Substantia nigra (tissue), 51 donors: ENCODE measurements at places on chromosomes 5 and 9.

DNA sequence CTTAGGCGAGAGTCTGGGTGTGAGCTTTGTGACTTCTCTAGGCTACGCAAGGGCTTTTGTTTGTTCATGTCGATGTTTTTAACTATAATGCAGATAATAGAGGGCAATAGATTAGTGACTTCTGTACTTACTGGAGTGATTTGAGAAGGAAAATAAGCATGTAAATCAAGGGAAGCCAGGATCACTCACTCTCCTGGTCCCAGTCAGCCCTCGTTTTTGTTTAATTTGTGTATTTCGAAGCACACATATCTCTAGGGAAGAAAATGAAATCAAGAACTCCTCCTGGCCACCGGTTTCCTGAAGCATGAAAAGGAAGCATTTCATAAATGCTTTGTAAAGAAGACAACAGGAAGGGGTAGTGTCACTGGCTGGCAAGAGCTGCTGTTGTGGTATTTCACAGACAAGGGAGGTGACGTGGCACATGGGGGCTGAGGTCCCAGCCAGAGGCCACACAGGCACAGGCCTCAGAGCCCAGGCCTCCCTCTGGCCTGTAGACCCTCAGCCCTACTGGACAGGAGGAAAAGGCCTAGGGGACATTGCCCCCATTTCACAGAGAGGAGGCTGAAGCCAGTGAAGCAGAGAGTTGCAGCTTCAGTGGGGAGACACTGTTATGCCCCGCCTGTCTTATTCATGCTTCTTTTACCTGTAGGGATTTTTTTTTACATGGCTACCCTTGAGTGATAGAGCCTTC lies 34.1 kb downstream of the IRF1 start:
- no peak for DNase-seq

DNA sequence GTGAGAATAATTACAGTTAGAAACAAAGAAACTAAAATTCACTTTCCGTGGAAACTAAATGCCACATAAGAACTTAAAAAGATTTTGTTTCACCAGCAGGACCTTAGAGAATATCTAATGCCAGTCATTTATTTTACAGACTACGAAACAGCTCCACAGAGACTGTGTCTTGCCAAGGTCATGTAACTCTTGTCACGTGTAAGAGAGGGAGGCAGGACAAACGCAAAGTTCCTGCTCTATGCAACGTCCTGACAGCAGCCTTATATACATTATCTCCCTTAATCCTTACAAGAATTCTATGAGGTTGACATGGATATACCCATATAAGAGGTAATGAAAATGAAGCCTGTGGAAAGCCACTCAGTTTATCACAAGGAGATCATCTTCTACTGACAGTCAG lies 39.4 kb downstream of the CTNNAL1 start:
- no peak for DNase-seq

GRCh38 chr5:172793577-172794488 lies 22.8 kb upstream of the DUSP1 start:
- DNase-seq, result no peak

- no peak for DNase-seq
Observed at GRCh38 chr5:6494939-6495338, 46.3 kb downstream of the UBE2QL1 start.

- no peak for DNase-seq
Observed at GRCh38 chr5:59656351-59657254, 236.9 kb downstream of the PDE4D start.

DNA sequence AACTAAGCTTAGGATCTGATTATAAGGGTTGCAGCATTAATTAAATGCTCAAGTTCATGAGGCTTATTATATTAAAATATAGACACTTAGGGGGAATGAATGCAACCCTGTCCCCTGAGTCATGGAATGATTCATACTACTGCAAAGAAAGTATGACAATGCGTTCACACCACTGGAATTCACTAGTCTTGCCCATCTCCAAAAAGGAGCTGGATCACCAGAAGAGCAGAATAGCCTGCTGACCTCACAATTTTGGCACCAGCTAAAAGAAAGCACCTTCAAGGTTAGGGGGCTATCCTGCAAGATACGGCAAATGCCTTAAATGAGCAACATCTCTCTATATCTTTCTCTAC lies 32.0 kb upstream of the TMED7 start:
- no peak for DNase-seq

DNA sequence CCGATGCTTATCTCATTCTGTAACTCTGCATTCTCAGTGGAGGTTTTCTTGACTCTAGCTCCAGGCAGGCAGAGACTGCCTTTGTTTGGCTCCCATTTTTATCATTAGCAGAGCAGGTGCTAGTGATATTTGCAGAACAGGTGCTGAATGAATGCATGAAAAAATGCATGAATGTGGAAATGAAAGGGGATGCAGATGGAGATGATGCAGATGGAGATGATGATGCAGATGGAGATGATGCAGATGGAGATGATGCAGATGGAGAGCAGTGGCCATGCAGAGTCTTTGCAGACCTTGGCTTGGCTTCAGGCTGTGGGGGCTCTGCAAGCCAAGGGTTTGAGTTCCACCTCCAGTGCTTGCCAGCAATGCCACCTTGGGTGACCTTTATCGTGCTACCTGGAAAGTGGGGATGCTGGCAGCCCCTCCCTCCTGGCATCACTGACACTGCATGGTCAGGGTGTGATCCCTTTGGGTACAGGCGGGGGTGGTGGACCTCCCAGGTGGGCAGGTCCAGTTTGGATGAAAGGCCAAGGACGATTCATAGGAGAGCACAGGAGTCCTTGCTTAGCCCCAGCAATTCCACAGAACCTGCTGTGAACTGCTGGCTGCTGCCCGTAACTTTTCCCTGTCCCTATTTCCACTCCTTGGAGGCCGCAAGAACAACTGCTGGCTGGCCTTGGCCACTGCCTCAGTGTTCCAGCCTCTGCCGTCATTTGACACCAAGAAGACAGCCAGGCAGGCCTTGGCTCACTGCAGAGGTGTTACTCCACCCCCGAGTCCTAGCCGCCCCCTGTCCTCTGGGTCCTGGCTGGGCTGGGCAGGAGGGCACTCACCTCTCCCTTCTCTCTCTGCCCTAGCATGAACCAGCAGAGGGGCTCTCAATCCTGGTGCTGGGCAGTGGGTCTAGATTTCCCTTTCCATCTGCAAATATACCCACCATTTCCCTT lies 33.0 kb downstream of the ERGIC1 start:
- peak; percentile 43 for DNase-seq

GRCh38 chr9:116928884-116929283 lies 241.8 kb downstream of the TRIM32 start:
- no peak for DNase-seq

DNA sequence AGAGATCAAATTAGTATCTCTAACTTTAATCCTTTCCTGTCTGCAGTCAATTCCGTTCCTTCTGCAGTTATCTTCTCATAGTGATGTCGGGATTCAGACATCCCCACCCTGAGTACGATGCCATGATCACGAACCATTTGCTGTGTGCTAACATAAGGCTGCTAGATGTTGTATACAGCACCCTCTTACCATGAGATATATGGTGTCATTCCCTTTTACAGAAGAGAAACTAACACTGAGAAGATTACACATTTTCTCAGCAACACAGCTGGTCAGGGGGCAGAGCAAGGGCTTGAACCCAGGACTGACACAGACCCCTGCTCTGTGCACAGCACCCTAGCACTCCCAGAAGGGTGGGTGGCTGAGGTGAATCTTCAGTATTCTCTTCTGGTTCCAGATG lies 46.9 kb upstream of the HSD17B4 start:
- DNase-seq, result no peak

GRCh38 chr9:98256756-98257155 lies 1.3 kb upstream of the TBC1D2 start:
- DNase-seq, result no peak

- DNase-seq, result no peak
Observed at GRCh38 chr5:165805756-165806155, 2300.3 kb downstream of the MAT2B start.

DNA sequence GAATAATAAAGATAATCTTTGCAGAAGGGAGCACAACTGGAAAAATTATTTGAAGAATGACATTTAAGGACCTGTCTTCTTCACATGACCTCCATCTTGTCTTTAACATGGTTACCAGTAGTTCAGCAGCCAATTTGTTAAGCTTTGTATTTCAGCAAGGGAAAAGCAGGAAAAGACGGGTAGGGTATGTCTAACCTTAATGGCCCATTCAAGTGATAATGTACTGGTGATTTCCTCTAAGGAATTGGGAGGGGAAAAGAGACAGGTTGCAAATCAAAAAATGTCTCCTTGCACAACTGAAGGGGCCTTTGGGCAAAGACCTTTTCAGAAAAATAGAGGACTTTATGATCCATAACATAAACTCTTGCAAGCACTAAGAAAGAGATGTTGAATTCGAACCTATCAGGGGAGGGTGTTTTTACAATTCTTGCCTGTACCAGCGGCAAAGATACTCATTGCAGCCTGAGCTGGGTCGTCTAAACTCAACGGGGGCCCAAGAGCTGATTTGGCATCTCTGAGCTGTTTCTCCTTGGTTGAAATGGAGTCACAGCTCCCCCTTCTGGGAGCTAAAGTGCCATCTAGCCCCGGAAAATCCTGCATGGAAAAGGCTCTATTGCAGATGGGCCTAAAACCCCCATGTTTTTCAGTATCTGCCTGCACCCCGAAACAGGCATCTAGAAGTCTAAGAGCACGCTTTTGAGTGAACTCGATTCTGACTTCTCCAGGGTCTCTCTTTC lies 3.8 kb downstream of the BRINP1 start:
- no peak for DNase-seq

DNA sequence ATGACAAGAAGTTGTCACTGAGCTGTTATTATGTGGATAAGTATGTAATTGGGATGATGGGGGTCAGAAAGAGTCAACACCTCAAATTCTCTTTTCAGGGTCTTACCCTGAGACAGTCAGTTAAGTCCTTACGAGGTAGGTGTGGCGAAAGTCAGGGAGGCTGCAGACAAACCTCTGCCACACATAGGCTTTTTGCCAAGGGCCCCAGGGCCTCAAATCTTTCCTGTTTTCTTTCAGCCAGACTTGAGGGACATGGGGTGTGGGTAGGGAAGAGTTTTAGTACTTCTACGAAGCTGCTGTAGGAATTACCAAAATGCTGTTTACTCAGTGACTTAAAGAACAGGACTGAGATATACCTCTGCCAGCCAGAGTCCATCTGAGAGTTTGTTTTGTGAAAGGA lies 13.8 kb downstream of the OR2S2 start:
- DNase-seq, result no peak

- no peak for DNase-seq
Observed at GRCh38 chr5:143010351-143010750, 240.2 kb downstream of the ARHGAP26 start.

GRCh38 chr9:68678430-68678829 lies 26.6 kb upstream of the PIP5K1B start:
- DNase-seq, result no peak

DNA sequence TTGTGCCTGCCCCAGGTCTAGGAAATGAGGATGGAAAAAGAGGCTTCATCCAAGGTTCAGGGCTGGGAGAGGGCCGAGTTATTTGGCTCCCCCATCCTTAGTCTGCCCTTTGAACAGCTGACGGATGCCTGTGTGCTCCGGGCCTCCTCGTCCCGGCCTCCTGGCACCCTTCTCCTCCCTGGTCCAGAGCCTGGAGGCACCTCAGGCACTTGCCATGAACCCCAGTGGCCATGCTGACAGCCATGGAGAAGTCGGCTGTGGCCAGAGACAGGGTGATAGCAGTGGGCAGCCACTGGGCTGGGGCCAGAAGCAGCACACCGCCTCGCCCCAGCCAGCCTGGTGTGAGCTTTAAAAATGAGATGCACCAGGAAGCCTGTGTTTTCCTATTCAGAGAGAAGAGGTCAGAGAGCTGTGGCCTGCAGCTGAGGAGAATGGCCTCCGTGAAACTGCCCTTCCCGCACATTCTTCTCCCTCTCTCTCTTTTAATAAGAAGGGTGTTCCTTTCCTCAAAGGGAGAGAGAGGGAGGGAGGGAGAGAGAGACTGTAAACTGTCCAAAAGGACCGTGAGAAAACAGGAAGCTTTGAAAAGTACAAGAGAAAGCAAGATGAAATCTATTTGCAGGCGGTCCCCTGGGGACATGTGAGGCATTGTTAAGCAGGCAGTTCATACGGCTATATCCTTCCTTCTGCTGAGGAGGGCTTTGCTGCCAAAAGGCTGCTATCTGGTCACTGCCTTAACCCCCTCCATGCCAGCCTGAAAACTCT lies 55.3 kb downstream of the ZNF366 start:
- no peak for DNase-seq

GRCh38 chr5:82735160-82735789 lies 341.9 kb downstream of the TMEM167A start:
- DNase-seq, result no peak

DNA sequence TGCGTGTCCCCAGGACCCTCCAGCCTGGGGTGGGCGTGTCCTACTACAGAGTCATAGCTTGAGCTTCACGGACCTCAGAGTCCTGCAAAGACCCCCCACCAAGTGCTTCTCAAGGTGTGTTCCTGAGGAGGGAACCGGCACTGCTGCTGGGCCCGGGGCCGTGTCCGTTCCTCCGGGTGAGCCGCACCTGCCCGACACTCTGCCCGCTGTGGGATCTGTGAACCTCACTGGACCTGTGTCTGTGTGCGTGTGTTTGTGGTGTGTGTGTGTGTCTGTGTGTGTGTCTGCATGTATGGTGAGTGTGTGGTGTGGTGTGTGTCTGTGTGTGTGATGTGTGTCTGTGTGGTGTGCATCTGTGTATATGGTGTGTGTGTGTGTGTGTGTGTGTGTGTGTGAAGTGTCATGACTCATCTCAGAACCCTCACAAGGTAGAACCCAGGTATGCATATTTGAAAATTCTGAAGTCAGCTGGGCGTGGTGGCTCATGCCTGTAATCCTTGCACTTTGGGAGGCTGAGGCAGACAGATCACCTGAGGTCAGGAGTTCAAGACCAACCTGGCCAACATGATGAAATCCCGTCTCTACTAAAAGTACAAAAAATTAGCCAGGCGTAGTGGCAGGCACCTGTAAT lies 40.9 kb upstream of the RXRA start:
- no peak for DNase-seq

DNA sequence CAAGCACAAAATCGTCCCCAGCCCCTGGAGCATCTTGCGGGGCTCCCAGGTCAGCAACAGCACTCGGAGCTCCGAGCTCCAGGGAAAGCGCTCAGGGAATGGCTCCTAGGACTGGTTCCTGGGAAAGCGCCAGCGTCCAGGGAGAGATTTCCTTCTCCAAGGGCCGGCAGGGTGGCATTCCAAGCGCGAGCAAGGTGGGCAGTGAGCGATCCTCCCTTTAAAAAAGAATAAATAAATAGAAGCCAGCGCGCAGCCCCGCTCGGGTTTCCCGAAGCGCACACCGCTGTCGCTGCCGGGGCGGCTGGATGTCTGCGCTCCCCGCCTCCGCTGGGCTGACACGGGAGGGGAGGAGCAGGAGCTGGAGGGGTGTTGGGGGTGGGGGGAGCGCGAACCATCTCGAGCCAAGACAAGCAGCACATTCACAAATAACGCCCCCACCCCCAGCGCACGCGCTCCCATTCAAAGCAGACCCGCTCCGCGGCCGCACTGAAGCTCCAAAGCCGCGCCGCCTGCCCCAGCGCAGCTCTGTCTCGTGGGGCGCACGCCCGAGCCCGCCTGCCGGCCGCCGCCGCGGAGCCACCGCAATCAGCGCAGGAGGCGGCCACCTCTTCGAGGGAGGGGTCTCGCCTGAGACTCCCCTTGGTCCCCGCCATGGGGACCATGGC lies 327.4 kb downstream of the SH3GL2 start:
- no peak for DNase-seq
